Kasumi-1 (cell line): ENCODE measurements at places on chromosomes 7 and 10.

DNA sequence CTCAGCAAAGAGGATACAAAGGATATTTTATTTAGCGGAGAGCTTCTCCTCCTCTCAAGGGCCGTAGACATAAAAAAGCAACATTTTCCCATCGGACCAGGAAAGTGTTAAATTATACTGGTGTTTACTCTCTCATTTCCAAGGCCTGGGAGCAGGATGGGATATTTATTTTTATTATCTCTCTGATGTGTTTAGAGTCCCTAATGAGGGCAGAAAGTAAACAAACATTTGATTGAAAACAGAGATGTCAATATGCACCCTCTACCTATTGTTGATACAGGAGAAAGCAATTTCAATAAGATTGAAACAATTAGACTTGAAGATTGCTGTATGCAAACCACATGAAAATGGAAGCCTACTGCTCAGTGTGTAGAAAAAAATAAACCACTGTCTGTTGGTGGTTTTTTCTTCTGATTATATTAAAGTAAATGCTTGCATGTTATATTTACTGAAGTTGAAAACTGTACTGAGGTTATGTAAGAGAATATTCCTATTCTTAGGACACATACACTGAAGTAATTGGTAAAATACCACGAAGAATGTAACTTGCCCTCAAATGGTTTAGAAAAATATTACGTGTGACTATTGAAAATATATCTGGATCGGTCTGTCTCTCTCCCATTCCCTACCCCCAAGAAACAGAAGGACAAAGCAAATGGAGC is 59.3 kb downstream of the ATXN7L1 start:
- no peak for DNase-seq

DNA sequence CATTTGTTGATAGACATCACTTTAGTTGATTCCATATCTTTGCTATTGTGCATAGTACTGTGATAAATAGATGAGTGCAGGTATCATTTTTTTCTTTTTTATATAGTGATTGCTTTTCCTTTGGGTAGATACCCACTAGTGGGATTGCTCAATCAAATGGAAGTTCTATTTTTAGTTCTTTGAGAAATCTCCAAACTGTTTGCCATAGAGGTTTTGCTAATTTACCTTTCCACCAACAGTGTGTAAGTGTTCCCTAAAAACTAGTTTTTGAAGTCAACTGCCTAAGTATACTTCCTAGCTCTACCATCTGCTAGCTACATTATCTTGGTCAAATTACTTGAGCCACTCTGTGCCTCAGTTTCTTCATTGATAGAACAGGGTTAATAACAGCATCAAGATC is 31.5 kb upstream of the RSBN1L start:
- DNase-seq = no peak

DNA sequence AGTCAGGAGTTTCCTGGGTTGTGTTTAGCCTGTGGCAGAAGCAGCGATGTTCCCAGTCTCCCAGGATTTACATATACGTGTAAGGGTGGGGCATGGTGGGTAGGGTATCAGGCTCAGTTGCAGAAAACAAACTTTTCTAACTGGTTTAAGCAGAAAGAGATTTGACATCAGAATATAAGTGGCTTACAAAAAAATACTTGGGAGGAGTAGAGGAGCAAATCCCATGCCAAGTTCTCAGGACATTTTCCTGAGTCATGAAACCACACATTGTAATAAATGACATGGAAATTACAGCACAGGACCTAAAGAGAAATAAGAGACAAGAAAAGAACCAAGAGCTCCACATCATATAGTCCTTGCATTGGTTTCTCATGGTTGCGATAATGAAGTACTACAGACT is 26.2 kb upstream of the FRMD4A start:
- no peak for DNase-seq

GRCh38 chr7:27423290-27423689 is 180.7 kb downstream of the EVX1 start:
- DNase-seq = no peak

DNA sequence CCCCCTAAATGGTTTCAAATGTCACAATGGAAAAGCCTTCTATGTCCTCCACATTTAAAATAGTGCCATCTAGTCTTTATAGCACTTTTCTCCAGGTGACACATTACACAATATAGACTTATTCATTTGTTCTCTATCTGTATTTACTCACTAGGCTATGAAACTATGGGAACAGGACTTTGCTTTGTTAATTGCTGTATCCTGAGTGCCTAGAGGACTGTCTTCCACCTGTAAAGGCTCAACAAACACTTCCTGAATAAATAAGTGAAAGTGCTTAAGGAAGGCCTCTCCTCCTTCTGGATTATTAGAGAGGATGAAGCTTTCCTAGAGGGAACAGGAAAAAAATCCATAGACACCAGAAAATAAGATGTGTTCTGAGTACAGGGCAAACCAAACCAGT is 397.6 kb upstream of the LRRN3 start:
- no peak for DNase-seq

GRCh38 chr10:132987671-132988571 is 45.6 kb upstream of the CFAP46 start:
- no peak for DNase-seq

GRCh38 chr10:113533801-113534200 is 19.1 kb upstream of the HABP2 start:
- no peak for DNase-seq

DNA sequence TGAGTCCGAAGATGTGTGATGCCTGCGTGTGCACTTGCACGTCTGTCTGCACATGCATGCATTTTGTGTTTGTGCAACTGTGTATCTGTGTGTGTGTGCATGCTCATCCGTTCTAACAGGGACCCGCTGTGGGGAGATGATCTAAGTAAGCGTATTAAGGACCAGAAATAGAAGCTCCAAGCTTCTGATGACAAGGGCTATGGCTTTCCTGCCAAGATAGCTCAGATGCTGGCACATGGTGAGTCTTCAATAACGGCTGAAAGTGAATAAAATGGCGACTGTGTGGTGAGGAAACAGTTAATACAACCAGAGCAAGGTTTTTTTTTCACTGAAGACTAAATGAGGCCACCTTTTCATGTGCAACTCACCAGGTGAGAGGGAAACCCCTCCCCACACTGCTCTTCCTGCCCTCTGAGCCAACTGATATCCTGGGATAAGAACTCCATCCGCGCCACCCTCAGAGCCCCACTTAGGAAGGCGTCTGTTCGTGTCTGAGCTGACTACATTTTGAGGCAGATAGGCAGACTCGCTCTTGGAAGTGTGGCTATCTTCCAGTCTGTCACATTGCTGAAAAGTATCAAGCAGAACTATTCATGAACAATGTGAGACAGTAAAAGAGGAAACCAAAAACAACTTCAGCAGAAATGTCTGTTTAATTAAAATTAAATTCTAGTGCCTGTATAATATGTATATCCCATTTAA is 47.4 kb upstream of the TCERG1L start:
- no peak for DNase-seq

- no peak for DNase-seq
Observed at GRCh38 chr10:77581738-77582137, 55.9 kb downstream of the KCNMA1 start.

GRCh38 chr7:155987681-155988235 is 175.5 kb upstream of the SHH start:
- no peak for DNase-seq

DNA sequence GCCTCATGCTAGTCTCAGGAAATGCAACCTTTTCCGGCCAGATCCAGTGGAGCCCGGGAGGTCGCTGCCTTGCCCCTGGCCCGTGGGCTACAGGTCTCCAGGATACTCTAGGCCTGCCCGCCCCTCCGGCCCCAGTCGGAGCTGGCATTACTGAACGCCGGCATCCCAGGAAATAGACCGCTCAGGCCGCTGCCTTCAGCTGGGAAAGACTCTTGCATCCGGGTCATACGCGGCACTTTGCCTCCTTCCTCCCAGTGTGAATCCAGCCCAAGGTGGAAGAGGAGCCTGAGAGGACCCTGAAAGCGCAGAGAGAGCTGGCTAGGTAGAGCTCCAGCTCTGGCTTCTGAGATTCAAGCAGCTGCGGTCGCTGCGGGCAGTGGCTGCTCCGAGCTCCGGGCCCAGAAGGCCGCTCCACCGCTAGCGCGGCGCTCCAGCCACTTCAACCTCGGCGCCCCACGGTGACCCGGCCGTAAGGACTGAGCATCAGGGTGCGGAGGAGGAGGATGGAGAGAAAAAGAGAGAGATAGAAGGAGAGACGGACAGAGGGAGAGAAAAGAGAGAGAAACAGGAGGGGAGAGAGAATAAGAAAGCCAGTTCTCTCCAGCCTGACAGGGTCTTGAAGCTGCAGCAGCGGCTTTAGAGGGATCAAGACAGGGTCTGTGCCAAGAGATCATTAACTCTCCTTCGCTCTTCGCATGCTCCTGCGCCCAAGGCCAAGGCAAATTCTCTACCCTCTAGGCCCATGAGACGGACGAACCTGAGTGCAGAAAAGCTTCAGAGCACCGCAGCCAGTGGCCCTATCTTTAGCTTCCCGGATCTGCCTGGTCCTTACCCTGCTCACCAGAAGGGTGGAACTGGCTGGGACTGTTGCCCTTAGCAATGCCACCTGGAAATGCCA is 1.8 kb upstream of the HOXA10 start:
- no peak for DNase-seq

- DNase-seq = no peak
Observed at GRCh38 chr7:17195576-17195975, 102.9 kb upstream of the AHR start.

DNA sequence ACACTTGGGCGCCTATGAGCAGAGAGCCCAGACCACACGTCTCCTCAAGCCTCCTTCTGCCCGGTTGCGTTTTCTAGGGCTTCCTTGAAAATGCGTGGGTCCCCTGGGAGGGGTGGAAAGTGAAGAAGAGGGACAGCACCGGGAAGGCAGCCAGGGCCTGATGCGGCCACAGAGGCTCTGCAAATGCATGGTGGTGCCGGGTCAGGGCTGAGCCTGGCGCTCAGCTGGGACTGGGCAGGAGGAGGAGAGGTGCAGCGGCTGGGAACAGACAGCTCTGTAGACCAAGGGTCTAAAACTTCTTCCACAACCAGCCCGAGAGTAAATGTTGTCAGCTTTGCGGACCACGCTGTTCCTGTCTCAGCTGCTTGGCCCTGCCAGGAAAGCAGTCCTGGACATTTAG is 1.6 kb downstream of the DPYSL4 start:
- no peak for DNase-seq

GRCh38 chr10:59839576-59839975 is 66.8 kb downstream of the CCDC6 start:
- peak; percentile 16 for DNase-seq

DNA sequence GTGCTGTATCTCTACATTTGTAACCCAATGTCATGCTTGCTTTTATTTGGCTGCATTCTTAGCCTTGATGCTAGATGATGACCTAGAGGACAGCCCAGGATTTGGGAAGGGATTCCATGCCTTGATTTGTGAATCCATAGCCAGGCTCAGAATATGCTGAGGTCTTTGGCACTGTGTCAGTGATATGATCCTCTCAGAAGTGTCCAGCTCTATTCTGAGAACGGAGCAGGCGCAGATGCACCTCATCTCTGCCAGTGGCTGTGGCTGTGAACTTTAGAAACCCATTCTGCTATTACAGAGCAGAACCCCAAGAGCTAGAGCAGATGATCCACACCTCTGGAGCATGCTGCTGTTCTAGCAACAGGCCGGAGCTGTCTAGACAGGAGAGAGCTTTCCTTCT is 212.8 kb downstream of the TRIL start:
- no peak for DNase-seq
